Right atrium auricular region (tissue), 2 donors: ENCODE measurements at places on chromosomes 2 and 18. TPM values are rescaled to one million over a fixed set of nuclear protein-coding genes. Genes with fewer than 3 reads are reported as not detected.

DNA sequence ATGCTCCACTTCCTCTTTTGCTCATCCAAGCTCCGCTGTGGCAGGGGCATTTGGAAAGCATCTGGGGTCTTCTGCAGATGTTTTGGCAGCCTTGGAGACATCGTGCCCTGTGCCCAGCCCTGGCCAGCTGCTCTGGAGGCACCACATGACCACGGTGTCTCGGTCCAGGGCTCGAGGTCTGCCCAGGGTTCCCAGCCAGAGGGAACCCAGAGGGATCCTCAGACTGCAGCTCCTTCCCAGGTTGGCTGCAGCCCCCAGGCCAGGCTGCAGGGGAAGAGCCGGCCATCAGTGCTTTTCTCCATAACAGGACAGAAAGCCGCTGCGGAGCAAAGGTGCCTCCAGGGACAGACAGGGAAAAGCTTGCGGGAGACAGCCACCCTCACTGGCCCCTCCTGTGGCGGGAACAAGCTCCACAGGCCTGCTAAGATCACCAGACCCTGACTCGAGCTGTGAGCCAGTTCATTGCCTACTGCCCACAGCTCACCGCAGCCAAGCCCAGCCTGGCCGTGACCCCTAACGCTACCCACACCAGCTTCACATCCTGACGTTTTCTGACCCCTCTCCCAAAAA lies 74.7 kb downstream of the SMAD7 start:
- H3K4me1 ChIP-seq, result no peaks in the 10 kb centered on the region
- no peaks in the 10 kb centered on the region for H3K36me3 ChIP-seq
- no peak overlapping the region for H3K27ac ChIP-seq
- H3K27me3 ChIP-seq, result no peaks in the 10 kb centered on the region

DNA sequence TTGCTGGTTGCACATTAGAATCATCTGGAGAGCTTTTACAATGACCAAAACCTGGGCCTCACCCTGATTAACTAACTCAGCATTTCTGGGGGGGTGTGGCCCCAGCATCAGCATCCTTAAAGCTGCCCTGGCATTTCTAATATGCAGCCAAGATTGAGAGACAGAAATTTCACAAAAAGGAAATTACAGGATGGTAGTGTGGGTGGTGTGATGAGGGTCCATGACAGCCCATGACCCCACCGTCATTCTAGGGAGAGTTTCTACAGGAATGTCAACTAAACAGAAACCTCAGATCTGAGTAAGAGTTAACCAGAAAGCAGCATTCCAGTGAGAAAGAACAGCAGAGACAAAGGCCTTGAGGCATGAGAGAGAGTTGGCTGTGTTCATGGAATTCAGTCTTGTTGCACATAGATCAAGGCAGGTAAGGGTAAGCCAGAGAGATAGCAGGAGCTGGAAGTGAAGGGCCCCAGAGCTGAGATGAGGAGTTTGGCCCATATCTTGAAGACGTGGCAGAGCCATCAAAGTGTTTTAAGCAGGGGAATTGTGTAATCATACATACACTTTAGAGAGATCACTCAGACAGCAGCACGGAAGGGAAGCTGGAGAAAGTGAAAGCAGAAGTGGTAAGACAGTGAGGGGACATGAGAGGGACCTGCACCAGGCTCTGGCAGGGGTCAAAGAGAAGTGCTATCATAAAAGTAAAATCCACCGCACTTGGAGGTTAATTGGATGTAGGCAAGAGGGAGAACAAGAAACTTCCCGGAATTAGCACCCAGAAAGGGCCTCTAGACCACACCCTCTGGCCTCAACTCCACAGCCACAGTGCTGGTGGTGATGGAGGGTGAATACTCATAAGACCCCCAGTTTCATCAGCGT lies 7.8 kb upstream of the TRABD2A start:
- peak; percentile 59 for DNase-seq
- peaks cover 8% of the 10 kb centered on the region for H3K4me1 ChIP-seq
- no peaks in the 10 kb centered on the region for H3K27me3 ChIP-seq
- H3K36me3 ChIP-seq, result no peaks in the 10 kb centered on the region

DNA sequence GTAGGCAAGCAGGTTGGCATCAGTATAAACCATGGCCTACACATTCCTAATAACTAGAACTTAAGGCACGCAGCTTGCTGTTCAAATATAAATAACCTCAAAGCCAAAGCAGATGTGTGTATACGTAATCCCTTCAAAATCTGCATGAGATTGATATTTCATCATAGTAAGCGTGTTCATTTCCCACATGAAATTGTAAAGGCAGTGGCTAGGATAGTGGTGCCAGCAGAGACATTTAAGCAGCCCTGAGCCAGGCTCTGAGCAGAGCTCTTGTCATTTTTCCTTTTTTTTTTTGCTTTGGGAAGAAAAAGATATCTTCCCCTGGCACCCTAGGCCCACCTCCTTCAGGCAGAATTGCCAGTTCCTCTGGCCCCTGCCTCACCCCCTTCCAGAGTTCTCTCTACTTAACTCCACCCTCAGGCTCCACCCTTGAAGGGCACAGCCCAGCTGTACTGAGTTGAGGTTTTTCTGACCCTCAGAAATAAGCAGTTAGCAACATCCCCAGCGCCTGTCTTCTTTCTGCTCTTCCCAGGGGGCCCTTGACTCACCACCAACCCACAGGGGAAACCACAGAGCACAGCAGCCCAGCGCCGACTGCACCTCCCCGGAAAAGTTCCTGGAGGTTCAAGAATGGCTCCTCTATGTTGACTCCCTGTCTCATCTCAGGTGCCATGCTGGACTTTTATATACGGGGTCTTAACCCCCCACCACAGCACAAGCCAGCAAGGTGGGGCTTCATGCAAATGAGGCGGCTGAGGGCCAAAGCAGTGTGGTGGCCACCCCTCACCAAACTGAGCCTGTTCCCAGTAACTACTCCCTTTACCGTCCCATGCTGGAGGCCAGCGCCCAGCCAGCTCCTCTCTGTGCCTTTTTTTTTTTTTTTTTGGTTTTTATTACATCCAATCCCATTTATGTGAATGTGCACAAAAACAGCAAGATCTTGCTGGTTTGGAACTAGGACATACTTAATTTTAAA lies 84.7 kb downstream of the EHD3 start:
- no peak overlapping the region for H3K4me3 ChIP-seq
- H3K4me1 ChIP-seq, result no peaks in the 10 kb centered on the region
- no peak overlapping the region for H3K27ac ChIP-seq
- H3K36me3 ChIP-seq, result no peaks in the 10 kb centered on the region
- DNase-seq, result peak; percentile 57
- H3K27me3 ChIP-seq, result no peaks in the 10 kb centered on the region

DNA sequence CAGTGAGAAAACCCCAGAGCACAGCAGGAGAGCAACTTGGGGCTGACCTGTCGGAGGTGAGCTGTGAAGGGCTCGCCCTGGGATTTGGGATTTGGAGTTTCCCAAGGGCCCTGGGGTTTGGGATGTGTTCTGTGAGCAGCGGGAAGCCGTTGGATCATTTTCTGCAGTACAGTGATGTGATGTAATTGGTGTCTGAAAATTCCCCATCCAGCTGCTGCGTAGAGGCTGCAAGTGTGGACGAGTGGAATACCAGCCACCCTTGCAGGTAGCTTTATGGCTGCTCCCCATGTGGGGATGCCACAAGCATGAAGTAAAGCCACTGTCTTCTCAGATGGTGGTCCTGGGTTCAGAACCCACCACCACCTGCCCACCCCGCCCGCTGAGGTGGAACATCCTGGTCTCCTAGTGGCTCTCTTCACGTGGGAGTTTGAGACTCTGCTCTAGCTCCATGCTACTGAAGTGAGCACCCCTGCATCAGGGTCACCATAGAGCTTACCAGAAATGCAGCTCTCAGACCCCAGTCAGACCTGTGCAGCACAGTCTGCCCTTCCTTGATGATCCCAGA lies 15.0 kb downstream of the IMPA2 start:
- no peaks in the 10 kb centered on the region for H3K27me3 ChIP-seq
- H3K36me3 ChIP-seq, result no peaks in the 10 kb centered on the region
- H3K4me3 ChIP-seq, result no peak overlapping the region
- no peak overlapping the region for H3K27ac ChIP-seq
- no peaks in the 10 kb centered on the region for H3K4me1 ChIP-seq

DNA sequence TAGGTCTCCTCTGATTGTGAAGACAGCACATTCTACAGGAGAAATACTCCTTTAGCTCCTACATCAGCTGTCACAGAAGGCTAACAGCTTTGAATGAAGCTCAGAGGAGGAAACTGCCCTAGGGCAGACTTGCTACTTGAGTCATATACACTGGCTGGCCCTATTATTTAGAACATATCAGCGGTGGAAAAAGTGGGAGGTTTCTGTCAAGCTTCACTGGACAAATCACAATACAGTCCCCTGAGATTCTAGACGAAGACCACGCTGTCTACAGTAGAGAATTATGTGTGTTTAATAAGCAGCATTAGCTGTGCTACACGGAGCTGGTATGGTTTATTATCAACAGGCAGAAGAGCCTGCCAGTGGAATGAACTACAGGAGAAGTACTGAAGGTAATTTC lies 230.9 kb upstream of the FSIP2 start:
- no peak for DNase-seq
- no peaks in the 10 kb centered on the region for H3K36me3 ChIP-seq
- H3K27ac ChIP-seq, result no peak overlapping the region
- H3K4me1 ChIP-seq, result no peaks in the 10 kb centered on the region

- peaks cover 73% of the 10 kb centered on the region for H3K27me3 ChIP-seq
- no peaks in the 10 kb centered on the region for H3K4me1 ChIP-seq
- H3K4me3 ChIP-seq, result no peak overlapping the region
These were observed 676 bp downstream of the HOXD11 start for GRCh38 chr2:176107731-176108181.

GRCh38 chr2:238247841-238248453 lies 8.1 kb upstream of the HES6 start:
- H3K36me3 ChIP-seq, result peaks cover 56% of the 10 kb centered on the region
- peak overlapping the region; percentile 3 for H3K27ac ChIP-seq
- no peaks in the 10 kb centered on the region for H3K27me3 ChIP-seq
- H3K4me1 ChIP-seq, result peaks cover 10% of the 10 kb centered on the region

Gene C2orf66
- total RNA-seq, result not detected

Gene DSEL
- total RNA-seq, result 6.8 TPM

Gene FSHR
- 1.1 TPM for total RNA-seq
